ENCODE measurements at places on chromosomes 2 and 18.

DNA sequence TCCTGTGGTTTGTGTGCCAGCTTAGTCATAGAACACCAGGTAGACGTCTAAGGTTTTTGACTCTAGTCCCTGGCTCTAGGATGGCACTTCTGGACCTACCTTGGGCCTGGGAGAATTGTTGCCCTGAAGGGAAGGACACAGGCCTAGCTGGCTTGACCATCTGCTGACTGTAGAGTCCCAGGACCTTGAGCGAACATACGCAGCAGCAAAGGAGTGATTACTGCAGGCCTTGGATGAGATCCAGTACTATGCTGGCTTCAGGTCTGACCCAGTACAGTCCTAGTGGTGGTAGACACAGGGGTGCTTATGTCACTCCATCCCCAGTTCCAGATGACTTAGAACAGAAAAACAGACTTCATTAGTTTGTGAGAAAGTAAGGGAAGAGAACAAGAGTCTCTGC, 37.7 kb downstream of the ST8SIA3 start:
- no peak for DNase-seq

- DNase-seq: no peak
These were observed 587 bp upstream of the TANK start for GRCh38 chr2:161159456-161160225.

GRCh38 chr2:105517814-105518705, 119.2 kb upstream of the FHL2 start:
- DNase-seq: no peak

- peak; percentile 92 for DNase-seq
These were observed at the start of gene TCF7L1 for GRCh38 chr2:85132834-85133637. TCF7L1 (plus strand) TSS chr2:85133392; CDS start chr2:85133685, 293 bp downstream.

- DNase-seq: no peak
These were observed 167.1 kb downstream of the ESCO1 start for GRCh38 chr18:21433436-21433835.

- no peak for DNase-seq
These were observed 57.3 kb downstream of the TNS1 start for GRCh38 chr2:217945530-217945929.

- no peak for DNase-seq
These were observed 21.5 kb upstream of the TNS1 start for GRCh38 chr2:218024336-218024735.

DNA sequence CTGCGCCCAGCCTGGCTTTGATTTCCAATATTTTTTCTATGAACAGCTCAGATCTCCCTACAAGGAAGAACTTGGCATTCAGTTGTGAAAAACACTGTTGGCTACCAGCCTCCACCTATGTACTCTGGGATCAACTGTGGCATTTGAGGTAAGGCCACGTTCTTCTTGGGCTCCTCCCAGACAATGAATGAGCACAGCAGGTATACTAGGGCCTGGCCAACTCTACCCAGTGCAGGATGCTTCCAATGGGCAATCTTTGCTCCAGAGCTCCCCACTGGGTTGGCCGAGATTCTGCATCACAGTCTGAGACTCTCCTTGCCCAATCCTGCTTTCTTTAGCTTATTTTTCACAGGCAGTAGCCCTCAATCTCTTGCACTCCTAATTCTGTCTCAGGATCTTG, 75.9 kb downstream of the TMEM131 start:
- DNase-seq: no peak

DNA sequence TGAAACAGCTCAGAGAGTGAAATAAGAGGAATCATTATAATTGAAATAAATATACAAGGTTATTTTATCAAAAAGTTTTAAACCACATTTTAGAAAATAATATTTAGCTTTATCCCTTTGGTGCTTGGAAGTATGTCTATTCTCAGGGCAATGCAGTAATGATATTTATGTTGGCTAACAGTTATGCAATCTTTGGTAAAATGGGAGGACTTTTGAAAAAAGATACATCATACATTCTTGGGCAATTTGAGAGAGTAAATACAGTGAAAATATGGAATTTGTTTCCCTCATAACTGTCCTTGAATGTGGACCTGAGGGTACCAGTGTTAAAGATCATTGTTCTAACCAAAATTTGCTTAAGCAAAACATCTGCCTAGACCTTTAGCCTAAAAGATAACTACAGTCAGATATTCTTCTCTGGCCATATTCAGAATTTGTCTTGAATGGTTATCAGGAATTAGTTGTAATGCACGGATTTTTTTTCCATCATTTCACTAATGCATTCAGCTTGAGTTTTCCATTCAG, 137.2 kb downstream of the LRRTM1 start:
- no peak for DNase-seq

DNA sequence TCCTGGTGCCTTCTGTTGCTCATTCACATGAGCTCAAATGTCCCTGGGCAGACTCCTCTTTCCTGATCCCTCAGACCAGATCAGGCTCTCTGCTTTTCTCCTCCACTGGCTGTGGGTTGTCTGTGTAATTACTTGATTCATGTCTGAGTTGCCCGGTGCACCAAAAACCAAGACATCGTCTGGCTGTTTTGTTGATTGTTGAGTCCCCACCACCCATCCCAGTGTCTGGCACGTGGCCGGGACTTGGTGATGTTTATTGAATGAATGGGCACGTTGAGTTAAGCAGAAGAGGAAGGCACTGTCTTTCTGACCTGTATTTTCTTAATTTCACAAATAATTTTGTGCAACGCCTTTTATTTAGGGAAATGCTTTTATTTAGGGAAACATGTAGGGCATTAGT, 499.1 kb upstream of the HS6ST1 start:
- DNase-seq: no peak

DNA sequence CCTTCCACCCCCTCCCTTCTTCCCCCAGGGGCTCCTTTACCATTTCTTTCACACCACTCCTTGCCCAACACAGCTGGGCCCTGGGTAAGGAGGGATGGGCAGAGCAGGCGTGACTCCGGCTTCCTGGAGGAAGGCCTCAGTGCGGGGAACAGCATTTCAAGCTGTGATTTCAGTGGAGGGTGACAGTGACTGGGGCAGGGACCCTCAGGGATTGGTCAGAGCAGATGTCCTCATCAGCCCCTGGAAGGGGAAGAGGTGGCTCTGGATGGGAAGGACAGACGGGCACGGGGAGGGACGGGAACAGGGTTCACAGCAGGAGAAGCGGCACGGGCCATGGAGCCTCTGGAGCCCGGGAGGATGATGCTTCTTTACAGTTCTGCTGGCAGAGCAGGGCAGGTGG, 130.8 kb upstream of the TWIST2 start:
- no peak for DNase-seq

- no peak for DNase-seq
These were observed 107.0 kb downstream of the PDE1A start for GRCh38 chr2:182319556-182320505.

DNA sequence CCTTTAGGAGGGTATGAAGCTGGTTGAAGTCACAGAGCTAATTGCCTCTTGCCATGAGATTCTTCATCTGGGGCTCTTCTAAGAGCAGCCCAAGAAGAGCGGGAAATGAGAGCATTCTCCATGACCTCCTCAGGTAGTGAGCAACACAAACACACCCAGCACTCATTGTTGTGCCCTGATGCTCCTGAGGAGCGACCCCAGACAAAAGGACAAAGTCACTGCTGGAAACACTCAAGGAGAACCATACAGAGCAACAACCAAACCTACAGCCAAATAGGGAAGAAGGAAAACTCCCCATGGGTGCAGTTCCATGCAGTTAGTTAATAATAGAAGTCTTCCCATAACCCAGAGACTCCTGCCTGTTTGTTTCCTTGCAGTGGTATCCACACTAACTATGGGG, 426.0 kb upstream of the CRIM1 start:
- no peak for DNase-seq

DNA sequence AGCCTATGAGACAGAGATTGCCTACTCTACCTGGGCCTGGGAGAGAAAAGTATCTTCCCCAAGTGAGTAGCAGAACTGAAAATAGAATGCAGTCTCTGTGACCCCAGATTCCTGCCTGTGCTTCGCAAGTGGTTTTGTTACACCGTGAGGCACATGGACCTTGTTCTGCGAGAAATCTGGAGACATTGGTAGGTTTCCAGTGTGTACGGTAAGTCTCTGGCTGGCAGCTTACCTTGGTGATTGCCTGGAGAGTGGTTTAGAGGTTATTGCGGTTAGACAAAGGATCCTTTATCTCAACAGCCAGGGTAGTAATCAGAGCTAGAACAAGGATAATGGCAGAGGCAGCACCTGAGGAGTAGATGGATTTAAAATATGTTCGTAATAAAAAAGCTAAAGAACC, 606.0 kb upstream of the GCFC2 start:
- no peak for DNase-seq

DNA sequence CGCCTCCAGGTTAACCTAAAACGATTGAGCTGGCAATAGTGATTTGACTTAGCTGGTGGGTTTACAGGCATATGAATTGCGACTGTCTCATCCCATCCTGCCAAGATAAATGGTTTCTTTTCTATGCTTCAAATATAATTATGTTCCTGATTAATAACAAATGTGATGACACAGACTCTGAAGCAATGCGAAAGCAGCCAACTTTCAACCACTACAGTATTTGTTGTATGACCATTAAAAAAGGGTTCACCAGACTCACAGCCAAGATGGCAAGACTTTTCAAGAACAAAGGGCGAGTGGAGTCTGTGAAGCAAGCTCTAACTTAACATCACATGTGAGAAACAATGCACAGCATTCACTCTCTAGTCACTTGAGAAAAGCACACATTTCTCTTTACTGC, 186.6 kb downstream of the PID1 start:
- DNase-seq: no peak

DNA sequence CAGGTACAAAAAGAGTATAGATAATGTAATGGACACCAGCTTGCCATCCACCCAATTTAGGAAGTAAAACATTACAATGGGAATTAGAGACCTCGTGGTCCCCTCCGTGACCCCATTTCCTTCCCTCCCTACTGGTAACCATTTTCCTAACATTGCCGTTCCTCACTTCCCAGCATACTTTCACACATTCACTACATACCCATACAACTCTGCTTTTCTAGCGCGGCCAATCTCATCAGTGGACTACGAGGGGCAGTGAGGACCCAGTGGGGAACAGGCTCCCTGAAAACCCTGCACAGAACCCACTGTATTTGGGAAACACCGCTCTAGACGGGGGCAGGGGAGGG, 1.1 kb downstream of the ENOSF1 start:
- DNase-seq: no peak

DNA sequence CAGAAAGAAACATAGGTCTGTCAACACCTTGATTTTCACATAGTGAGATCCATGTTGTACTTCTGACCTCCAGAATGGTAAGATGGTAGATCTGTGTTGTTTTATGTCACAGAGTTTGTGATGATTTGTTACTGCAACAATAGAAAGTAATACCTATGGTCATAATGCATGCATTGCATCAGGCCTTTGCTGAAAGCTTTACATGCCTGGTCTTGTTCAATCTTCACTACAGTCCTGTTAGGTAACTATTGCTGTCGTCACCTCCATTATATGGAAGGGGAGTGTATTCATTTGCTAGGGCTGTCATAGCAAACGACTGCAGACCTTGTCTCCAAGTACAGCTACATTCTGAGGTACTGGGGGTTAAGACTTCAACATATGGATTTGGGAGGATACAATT, 243.5 kb downstream of the ANAPC1 start:
- DNase-seq: no peak

DNA sequence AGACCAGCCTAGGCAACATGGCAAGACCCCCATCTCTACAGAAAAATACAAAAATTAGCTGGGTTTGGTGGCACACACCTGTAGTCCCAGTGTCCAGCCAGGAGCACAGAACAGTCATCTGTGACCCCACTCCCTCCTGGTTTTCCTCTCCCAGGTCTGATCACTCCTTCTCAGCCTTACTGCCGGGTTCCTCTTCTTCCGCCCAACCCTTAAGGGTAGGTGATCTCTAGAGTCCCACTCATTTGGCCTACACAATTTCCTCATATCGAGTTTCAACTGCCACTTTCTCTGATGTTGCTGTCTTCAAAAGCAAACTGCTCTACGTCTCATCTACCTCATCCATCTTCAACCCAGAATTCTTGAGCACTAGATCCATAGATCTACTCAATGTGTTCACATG, 13.4 kb upstream of the MAT2A start:
- no peak for DNase-seq

Measured in H54 (cell line).